ENCODE measurements at places on chromosomes 4 and X.

- DNase-seq, result no peak
These were observed 23.7 kb downstream of the SULT1E1 start for GRCh38 chr4:69836287-69836686.

DNA sequence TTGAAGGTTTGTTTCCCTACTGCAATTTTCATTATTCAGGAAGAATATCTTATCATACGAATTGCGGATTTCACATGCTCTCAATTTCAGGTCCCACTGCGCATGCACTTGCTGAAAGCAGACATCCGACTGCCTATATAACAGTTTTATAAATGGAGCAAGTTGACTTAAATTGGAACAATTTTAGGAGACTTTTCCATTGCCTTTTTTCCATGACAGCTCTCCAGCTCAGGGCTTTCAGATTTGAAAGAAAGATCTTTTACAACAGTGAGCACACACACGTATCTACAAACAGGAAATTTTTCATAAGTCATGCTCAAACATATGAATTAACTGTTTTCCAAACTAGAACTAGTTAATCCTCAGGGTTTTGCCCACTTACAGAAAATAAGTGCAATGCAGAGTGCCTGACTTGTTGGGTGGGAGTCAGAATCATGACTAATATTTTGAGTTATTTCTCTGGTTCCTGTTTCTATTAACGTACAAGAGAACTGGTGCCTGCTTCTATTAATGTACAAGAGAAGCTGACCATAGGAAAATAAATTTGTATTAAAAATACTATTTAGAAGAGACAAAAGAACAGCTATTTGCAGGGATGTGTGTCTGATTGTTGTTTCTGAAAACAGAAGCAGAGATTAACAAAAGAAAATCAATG lies 137.9 kb downstream of the GPC3 start:
- DNase-seq, result no peak

DNA sequence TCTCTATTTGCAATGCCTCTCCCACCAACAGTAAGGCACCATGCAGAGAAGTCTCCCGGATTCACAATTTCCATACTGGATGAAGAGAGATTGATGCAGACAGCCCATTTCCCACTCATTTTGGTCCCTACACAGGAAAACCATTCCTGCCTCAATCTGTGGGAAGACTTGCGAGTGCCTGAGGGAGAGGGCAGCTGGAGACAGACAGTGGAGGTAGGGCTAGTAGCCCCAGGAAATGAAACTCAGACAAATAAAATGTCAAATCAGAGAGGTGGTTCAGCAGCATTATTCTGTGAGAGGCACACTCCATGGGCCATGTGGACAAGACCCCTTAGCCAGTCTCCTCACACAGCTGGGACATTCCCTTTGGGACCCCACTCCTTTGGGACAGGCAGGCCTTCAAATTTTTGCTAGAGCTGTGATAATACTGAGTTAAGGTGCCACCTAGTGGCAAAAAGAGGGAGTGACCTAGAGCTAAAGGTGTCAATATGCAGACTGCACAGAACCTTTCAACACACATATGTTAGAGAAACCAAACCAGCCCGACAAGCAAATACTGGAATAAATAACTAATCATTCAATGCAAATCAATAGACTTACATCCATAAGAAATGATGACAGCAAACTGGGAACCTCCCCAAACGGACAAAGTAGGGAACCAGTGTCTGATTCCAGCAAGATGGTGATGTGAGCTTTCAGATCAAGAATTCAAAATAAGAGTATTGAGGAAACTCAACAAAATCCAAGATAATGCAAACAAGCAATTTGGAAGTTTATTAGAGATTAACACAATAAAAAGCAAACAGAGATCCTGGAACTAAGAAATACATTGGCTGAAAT lies 1865.3 kb upstream of the AGA start:
- DNase-seq, result peak; percentile 13

GRCh38 chrX:112571388-112571787 lies 108.3 kb downstream of the LHFPL1 start:
- no peak for DNase-seq

DNA sequence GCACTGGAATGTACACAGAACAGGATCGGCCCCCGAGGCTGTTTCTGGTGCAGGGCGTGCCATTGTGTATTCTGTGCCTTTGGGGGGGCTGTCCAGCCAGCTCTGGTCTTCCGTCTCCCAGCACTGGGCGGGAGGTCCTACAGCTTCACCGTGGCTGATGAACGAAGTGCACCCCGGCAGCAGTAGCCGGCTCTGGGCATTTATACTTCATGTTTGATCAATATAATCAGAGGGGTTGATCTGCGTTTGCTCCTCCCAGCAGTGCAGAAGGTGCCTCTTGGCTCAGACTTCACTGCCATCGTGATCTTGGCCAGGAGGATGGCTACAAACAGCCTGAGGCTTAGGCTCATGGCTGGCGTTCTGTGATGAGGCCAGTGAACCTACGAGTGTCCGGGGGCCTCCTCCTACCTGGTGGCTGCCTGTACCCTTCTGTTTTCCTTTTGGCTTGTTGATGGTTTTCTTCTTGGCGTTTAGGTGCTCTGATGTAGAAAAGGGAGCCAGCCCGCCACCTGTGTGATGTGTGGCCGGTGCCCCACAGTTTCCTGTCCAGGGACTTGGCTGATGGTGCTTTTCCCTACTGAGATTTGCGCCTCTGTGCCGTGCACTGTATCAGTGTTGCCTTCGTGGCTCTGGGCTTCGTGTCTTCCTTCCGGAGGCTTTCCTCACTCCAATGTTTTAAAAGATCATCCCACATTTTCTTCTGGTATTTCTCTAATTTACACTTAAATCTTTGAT lies 31.2 kb upstream of the HGFAC start:
- DNase-seq, result no peak

- DNase-seq, result no peak
These were observed 167.9 kb downstream of the CAMK2D start for GRCh38 chr4:113593400-113594230.

- peak; percentile 52 for DNase-seq
These were observed 367.0 kb downstream of the BCOR start for GRCh38 chrX:39730662-39731329.

- DNase-seq, result no peak
These were observed 4.1 kb downstream of the KDR start for GRCh38 chr4:55121246-55121645.

DNA sequence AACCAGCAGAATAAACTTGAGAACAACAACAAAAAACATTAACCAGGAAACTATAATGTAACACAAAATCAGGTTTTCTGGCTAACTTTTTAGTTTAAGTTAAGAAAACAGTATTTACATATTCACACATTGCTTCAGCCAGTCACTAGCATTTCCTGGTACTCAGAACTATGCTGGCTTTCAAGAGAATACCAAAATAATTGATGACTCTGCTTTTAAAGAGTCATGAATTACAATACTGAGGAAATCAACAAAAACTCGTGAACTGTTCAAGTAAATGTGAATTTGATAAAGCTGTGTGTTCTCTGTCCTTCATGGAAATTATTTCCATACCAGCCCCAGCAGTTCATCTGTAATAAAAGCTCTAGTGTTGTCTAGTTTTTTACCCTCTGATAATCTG lies 27.4 kb downstream of the PRSS12 start:
- no peak for DNase-seq

GRCh38 chrX:1185561-1185960 lies 26.9 kb downstream of the CRLF2 start:
- no peak for DNase-seq

- no peak for DNase-seq
These were observed 118.3 kb upstream of the PUDP start for GRCh38 chrX:7266288-7266687.

- DNase-seq, result peak; percentile 55
These were observed 10.7 kb downstream of the LIAS start for GRCh38 chr4:39469429-39470077.

- no peak for DNase-seq
These were observed 18.0 kb downstream of the CDKL2 start for GRCh38 chr4:75612306-75612705.

GRCh38 chr4:79030973-79031372 lies 91.7 kb upstream of the PAQR3 start:
- no peak for DNase-seq

DNA sequence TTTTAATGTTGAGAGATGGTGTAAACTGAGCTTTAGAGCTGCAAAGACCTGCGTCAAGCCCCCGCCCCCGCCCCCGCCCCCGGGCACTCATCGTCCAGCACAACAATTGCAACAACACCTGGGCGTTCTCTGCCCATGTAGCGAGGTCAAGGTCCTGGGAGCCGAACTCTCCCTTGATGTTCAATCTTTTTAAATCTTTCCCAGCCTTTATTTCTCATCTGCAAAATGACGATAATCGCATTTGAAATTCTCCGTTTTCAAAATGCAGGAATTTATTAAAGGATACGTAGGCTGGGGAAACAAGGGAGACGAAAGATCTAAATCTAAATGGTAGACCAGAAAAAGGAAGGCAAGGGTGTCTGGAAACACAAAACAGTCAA lies 648 bp upstream of the MSMO1 start:
- no peak for DNase-seq

- no peak for DNase-seq
These were observed 155.2 kb upstream of the GALNT7 start for GRCh38 chr4:173013232-173013930.

DNA sequence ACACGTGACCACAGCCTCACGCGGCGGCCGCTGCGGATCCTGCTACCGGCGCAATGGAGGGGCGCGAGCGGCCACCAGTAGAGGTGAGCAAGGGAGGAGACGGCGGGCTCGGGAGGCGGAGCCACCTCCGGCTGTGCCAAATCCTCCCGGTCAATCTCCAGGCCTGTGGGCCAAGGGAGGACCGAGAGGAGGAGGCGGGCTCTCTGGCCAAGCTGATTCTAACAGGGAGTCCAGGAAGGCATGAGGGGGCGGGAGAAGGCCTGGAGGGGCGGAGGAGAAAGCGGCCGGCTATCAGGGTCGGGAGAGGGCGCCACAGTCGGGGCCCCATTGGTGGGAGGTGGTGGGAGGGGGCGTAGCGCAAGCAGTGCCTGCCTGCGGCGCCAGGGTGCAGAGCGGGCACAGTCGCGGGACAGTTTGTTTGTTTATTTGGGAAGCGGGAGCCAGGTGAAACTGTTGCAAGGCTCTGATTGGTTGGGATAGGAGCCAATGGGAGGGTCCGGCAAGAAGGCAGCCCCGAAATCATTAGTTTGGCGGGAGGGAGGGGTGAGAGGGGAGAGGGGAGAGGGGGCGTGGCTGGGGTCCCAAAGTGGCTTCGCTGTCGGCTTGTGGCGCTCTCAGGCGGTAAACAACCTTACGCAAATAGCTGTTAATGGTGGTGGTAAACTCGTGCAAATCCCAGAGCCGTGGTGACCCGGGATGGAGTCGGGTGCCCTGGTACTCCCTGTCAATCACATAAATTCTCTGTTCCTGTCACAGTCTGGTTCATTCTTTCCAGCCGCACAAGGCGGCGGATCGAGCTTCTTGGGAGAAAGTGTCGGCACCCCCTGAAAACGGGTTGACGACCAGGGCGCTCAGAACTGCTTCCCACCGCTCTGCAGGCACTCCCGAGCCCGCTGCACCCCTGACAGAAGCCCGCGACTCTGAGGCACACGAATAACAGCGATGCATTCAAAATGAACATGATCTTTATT lies at the start of gene IRS4:
TSS of gene IRS4 (minus strand) at position 55 of the 971 bp plus-strand sequence.
- DNase-seq, result no peak

- DNase-seq, result no peak
These were observed 43.8 kb upstream of the HPSE start for GRCh38 chr4:83378419-83378818.

DNA sequence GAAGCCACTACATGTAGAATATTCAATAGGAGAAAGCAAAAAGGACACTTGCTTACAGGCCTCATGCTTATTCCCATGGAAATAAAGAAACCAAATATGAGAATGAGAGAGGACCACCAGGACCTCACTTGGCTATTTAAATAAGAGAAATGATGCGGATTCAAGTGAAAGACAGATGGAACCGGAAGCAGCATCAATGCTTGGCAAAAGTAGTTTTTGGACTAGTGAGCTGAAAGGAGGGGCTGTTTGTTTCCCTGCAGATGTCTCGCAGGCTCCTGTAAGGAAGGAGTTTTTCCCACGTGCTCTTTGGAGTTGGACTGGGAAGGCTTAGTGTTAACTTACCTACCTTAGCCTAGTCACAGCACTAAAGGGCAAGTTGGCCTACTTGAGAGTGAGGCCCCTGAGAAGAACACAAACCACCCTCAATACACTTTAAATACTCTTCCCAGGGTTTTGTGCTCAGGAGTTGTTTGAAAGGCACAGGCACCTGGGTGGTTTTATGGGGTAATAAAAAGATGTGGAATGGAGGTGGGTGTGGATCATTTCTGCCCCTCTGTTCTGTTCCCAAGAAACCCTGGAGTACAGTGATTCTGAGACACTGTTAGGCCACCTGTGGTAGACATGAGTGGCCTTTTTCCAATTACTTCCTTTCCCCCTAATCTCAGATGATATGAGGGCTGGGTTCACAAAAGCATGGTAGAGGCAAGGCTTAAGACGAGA lies 113.3 kb upstream of the C1GALT1C1 start:
- no peak for DNase-seq

- DNase-seq, result no peak
These were observed 31.3 kb downstream of the CRLF2 start for GRCh38 chrX:1181170-1181569.

GRCh38 chrX:2707334-2707760 lies 16.3 kb downstream of the CD99 start:
- peak; percentile 59 for DNase-seq

- DNase-seq, result no peak
These were observed 89.6 kb downstream of the SHROOM2 start for GRCh38 chrX:9875801-9876200.

- DNase-seq, result no peak
These were observed 17.0 kb upstream of the MAPK10 start for GRCh38 chr4:86376850-86377249.

- no peak for DNase-seq
These were observed 11.0 kb upstream of the IL3RA start for GRCh38 chrX:1325515-1326116.

DNA sequence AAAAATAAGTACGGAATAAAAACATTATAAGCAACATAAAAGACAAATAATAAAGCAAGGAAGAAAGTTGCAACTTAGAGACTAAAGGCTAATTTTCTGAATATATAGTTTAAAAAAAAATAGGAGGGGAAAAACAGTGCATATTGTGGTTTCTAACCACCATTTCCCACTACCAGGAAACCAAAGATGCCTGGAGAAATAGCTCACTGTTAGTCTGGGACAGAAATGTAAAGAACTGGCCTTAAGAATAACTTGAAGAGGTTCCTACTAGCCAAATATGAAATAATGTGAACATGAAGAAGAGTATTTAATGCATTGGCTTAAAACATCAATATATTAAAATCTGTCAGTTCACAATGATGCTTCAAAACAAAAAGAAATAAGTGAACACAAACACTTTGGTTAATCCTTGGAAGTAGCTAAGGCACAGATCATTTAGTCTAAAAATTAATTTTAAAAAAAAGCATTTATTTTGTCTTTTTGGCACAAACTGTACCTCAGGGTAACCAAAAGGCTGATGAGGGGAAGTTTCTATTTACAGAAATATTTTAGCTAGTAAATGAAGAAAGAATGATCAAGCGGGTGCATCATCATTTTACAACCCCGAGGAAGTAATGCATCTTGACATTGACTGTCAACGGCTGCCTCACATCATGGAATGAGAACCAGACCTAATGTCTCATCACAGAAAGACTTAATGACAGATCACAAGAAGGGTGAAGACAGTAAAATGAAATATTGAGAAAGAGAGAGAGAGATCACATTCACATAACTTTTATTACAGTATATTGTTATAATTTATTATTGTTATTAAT lies 297.2 kb upstream of the LDB2 start:
- DNase-seq, result no peak

- no peak for DNase-seq
These were observed 34.8 kb upstream of the MAP9 start for GRCh38 chr4:155411546-155411945.
